Stimulated activated CD8-positive, alpha-beta memory T cell treated with anti-CD3 and anti-CD28 coated beads, Interleukin-15, amount 100 ng/mL, for 48 hours (primary cell): ENCODE measurements at places on chromosomes 1 and 21.

DNA sequence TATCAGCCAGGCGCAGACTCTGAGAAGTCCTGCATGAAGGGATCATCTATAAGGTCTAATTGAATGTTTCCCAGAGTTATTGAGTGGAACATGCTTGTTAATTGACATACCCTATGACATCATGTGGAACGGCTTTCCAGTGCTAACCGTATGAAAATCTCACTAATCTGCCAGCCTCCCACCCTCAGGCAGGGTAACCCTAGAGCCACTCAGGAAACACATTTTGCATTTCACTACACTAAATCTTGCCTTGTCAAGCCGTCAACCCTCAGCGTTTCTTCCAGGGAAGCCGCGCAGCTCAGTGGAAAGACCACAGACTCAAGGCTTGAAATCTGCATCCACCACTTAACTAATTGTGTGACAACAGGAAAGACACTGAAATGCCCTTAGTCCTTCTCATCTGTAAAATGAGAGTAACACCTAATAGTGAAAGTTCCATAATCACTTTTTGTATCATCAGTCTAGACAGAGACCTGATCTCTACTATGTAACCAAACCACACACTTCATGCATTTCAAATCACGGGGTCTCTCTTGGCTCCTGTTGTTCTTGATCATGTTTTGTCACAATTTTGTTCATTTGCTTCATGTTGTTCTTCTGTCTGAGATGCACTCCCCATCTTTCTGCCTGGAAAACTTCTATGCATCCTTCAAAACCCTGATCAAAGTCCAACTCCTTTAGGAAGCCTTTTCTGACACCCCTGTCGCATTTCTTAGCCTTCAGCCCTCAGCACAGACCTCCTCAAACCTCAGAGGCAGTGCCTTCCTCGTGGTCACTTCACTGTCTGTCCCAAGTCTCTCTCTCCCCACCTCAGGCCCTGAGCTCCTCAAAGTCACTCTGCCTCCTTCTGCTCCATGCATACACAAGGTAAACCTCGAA, 246.5 kb downstream of the TOMM20 start:
- DNase-seq, result peak; percentile 26

DNA sequence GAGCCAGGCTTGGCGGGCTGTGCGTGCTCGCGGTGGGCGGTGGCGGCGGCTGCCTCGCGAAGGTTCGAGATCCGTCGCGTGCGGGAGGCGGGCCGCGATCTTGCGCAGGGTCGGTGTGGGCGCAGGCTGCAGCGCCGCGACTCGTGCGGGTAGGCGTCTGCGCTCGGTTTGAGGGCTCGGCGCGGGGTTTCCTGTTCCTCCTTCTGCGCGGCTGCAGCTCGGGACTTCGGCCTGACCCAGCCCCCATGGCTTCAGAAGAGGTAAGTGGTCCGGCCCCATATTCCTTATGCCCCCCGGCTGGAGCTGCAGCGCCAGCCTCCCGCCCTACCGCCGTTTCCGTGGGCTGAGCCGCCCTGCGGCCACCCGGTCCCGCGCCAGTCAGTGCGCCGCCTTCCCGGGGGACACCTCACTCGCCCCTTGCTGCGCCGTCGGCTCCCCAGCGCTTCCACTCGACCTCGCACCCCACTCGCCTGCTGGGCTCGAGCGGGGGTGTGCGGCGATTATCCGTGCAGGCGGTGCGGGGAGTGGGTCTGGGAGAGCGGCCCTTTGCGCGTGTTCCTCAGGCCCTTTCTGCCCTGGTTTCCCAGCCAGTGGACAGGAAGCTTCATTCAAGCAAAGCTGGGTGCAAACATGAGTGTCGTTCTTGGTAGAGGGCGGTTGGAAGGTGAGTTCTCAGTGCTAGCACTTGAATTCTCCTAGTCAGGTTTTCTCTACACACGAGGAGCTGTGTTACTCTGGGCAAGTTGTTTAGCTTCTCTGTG, at the start of gene CACYBP:
Gene CACYBP, plus strand, starts transcription at position 12 of the 761 bp plus-strand sequence. Its CDS starts 234 bp downstream, at position 246.
- DNase-seq, result no peak

DNA sequence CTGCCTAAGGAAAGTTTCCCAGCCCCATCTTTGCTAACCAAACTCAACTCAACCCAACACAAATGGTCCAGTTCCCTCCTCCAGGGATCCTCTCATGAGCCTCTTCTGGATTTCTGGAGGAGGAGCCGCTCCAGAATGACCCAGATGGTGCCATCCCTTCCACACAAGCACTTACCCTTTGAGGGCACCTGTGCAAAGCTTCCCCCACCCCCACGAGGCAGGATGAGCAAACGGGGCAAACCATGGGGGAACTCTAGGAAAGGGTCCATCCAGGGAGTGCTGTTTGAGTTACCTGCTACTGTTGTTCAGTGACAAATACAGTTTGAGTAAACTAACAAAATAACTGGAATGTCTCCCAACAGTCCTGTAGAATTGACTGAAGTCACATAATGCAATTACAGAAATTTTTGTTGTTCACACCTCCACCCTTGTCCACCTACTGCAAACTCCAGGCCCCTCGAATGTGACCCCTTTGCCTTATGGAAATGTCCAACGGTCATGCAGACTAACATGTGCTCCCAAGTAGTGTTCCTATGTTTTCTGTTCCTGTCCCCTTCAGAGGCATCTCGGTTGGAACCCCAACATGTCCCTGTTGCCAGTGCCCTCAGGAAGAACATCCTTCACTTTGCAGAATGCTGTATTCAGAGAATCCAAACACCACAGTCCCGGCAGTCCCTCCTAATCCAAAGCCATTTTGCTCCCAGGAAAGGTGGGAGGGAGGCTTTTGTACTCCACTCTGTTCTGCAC, 160.1 kb downstream of the RRAGC start:
- no peak for DNase-seq

DNA sequence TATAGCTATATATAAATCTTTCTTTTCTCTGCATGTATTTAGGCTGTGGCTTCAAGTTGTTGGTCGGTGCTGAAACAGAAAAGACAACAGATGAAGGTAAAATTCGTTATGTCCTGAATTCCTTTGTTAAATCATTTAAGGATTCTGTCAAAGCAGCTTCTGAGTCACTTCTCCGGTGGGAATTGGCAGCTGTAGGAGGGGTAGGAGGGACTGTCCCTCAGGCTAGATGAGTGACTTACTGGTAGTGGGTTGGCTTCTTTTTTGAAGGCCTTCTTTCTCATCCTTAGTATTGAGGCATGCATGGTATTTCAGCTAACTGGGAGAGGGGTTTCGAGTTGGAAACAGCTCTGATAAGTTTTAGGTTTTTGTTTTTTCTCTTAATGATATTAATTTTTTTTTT, 22.1 kb upstream of the NEXN start:
- DNase-seq, result no peak

GRCh38 chr21:46050668-46051378, 47.1 kb upstream of the COL6A2 start:
- no peak for DNase-seq

DNA sequence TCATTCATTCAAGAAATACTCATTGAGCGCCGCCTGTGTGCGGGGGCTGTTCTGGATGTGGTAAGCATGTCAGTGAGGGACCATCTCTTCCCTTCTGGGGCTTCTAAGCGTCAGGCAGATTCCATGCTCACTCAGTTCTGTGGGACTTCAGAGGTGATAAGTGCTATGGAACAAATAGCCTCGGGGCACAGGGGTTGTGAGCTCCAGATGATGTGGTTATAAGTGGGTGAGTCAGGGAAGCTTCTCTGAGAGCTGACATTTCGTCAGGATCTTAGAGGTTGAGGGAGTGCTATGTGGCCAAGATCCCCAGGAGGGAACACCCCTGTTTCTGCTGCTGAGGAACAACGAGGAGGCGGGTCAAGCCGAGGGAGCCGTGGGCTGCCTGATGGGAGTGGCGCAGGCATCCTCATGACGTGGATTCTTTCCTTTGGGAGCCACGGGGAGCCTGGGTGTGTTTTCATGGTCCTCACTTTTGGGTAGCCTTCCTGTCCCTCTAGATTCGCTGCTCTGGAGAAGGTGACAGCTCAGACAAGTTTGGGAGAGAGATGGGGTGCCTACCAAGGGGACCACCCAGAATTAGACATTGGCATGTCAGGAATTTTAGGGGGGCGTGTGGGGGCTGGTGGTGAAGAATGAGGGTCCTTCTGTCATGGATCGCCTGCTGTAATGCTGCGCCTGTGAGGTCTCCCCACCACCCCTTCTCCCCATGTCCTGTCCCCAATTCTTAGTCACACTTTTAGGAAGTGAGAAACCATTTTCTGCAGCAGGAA, 38.5 kb downstream of the HUNK start:
- DNase-seq, result no peak

GRCh38 chr1:241776911-241777310, 71.1 kb upstream of the EXO1 start:
- no peak for DNase-seq

GRCh38 chr1:229184066-229184465, 86.8 kb upstream of the RAB4A start:
- DNase-seq, result no peak

- no peak for DNase-seq
These were observed 108.9 kb upstream of the NEK7 start for GRCh38 chr1:198047913-198048312.

- DNase-seq, result no peak
These were observed 111.1 kb upstream of the KCNE2 start for GRCh38 chr21:34252751-34253150.

DNA sequence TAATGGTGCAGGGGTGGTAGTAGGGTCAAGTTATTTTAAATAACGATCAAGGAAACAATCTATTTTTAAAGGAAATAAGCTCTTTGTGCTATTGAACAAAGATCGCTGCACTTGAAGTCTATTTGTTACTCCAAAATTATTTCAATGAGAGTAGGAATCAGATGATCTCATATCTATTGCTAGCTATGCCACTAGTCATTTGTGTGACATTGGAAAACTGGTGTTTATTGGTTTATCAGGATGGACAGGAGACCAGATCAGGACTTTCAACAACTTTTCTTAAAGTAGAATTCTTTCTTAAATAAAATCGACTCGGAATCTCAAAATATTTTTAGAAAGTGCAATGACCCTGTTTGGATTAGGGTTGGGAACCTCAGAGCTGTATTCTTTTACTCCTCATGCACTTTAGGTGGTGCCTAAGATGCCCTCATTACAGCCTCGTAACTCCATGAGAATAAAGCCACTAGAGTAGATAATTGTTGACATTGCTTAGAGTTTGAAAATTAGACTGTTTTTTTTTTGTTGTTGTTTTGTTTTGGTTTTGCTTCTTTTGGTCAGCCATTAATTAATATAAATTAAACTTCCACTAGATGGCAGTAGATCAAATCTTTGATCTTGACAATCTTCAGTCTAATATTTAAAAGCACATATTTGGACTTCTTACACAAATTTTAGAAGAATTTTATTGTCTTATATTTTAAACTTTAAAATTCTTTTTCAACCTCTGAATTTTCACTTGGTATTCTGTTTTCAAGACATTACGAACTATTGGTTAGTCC, 352.4 kb downstream of the USP25 start:
- no peak for DNase-seq

GRCh38 chr1:89701746-89702241, 68.9 kb downstream of the LRRC8C start:
- DNase-seq, result peak; percentile 60

GRCh38 chr1:77797991-77798390, 18.5 kb downstream of the MIGA1 start:
- DNase-seq, result no peak

- no peak for DNase-seq
These were observed 24.8 kb downstream of the F11R start for GRCh38 chr1:160996178-160996577.

GRCh38 chr1:205849619-205850355, at the start of gene PM20D1:
Gene PM20D1, minus strand, starts transcription at chr1:205850132. Its CDS starts 60 bp downstream, at chr1:205850072.
- DNase-seq, result peak; percentile 71

GRCh38 chr1:198674009-198674408, 35.2 kb downstream of the PTPRC start:
- DNase-seq, result no peak

GRCh38 chr21:46424621-46425020, 34.1 kb upstream of the DIP2A start:
- no peak for DNase-seq

DNA sequence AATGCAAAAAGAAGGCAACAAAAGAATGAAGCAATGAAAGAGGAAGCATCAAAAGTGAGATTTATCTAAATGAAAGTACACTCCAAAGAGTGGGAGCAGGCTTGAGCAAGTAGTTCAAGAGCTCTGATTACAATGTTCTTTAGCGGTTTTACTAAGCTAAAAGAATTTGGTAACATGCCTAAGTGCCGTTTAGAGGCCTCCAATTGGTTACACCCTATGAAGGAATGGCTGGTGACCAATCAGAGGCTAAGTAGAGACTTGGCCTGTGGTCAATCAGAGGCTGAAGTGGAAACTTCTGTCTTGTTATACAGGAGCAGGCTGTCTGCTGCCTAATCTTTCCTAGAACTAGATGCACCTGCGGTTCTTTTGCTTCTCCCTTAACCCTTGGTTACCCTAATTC, 59.1 kb downstream of the PTGFR start:
- no peak for DNase-seq

GRCh38 chr1:113095790-113096455, 22.9 kb downstream of the LRIG2 start:
- DNase-seq, result no peak

- DNase-seq, result no peak
These were observed at the start of gene FAAH for GRCh38 chr1:46394108-46394871. Gene FAAH, plus strand, starts transcription at chr1:46394317. Its CDS starts 32 bp downstream, at chr1:46394349.

GRCh38 chr1:150881331-150882070, 5.1 kb upstream of the ARNT start:
- DNase-seq, result no peak

- no peak for DNase-seq
These were observed 235.4 kb downstream of the PBX1 start for GRCh38 chr1:164794356-164794755.

DNA sequence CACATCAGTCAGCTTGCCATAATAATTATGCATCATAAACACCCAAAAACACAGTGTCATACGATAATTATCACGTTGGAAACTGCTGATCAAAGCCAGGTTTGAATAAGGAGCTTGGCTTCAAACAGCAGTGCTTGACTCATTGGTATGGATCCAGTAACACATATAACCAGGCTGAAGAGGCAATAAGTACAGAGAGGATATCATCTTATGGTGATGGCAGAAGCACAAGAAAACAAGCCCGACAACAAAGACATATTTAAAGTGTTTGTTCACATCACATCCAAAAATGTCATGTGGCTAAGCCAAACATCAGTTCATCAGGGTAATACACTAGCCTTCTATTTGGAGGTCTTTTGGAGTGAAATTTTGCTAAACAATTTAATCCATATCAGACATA, 389.7 kb downstream of the NCAM2 start:
- DNase-seq, result no peak

DNA sequence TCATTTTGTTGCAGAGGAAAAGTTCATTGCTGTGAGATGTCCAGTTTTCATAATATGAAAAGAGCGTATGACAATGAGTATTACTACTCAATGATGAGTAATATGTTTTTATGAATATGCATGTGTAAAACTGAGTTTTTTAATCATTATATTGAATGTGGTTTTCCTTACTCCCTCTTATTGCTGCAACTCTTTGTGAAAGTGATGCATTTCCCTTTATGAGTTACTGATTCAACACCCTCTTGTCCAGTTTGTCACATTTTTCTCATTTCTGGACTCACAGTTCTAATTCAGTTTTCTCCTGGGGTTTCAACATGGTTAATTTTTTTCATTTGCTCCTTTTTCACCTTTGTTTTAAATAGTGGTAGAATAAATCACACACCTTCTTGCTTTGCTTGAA, 35.2 kb upstream of the KCNJ15 start:
- no peak for DNase-seq

GRCh38 chr1:220250681-220251080, 21.6 kb downstream of the RAB3GAP2 start:
- DNase-seq, result no peak
